ENCODE measurements at places on chromosomes 16 and 17. TPM values are rescaled to one million over a fixed set of nuclear protein-coding genes. Genes with fewer than 3 reads are reported as not detected.

DNA sequence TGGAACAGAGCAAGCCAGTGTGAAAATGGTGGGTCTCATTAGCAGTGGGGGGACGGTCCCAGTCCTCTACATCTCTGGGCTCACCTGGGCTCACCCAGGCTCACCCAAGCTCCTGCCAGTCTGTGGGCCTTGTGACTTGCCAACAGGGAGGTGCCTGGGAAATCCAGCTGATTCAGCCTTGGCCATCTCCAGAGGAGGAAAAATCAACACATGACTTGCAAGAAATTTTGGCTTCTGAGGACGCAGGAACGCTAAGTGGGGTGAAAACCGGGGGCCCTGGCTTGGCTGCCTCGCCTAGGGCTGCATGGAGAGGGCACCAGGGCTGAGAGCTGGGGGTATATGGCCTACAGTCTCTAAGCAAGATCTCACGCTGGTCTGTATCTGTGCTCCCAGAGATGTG lies 47.7 kb downstream of the VAC14 start:
- DNase-seq, result no peak

- no peak for DNase-seq
Observed at GRCh38 chr17:75241143-75241430, 20.3 kb downstream of the GGA3 start.

DNA sequence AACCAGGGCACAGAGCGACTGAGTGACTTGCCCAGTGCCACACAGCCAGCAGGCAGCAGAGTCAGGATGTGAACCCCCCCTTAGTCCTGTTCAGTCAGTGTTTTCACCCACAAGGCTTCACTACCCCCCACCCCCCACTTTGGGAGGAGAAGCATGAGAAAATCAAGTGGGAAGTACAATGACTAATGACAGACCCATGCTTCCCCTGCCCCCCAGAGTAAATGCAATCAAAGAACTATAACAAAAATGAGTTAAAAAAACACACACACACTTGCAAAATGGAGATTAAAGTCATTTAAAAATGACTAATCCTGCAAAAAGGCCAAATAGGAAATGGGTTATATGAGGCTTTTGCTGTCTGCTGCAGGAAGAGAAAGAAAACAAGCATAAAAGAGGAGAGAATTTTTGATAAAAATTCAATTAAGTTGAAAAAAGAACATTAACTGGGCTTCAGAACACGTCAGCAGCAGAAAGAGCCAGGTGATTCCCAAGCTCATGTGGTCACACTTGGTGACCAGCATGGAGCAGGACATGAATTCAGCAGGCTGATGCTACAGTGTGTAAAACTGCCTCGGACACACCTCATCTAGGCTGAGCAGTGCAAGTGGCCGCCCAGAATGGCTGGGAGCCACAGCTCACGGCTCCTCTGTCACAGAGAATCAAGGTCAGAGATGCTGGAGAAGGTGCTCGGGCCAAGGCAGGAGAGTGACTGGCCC lies 212.3 kb downstream of the ZNF423 start:
- no peak for DNase-seq

GRCh38 chr17:81037798-81038733 lies 3.1 kb downstream of the BAIAP2 start:
- DNase-seq, result no peak

GRCh38 chr17:41439375-41439774 lies 1.4 kb downstream of the KRT38 start:
- no peak for DNase-seq

- no peak for DNase-seq
Observed at GRCh38 chr17:17067257-17067656, 25.0 kb downstream of the MPRIP start.

DNA sequence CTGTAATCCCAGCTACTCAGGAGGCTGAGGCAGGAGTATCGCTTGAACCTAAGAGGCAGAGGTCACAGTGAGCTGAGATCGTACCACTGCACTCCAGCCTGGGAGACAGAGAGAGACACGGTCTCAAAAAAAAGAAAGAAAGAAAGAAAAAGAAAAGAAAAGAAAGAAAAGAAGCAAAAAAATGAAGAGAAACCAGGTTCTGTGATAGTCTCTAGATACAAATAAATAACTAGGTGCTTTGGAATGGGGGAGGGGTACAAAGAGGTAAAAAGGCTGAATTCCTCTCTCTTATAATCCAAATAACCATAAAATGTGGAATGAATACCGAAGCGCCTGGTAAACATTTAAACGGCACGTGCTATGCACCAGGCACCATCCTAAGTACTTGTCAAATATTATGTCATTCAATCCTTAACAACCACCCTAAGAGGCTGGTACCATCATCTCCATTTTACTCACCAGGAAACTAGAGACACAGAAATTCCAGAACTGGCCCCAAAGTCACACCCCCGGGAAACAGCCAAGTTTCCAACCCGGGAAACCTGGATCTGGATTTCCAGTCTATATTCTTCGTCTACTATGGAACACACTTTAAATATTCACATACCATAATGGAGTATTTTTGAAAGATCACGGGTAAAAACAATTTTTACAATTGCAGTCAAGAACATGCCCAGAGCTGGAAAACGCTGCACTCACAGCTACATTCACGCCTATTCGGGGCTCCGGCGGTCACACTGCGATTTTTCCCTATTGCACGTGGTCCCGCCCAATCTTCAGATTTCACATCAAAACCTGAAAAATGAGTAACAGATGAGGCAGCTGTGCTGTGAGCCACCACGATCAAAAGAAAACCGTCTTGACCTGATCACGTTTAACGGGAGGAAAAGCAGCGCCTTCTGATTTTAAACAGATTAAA lies 10.5 kb downstream of the NXN start:
- DNase-seq, result no peak

GRCh38 chr17:43526886-43527648 lies 19.1 kb downstream of the ETV4 start:
- DNase-seq, result no peak

DNA sequence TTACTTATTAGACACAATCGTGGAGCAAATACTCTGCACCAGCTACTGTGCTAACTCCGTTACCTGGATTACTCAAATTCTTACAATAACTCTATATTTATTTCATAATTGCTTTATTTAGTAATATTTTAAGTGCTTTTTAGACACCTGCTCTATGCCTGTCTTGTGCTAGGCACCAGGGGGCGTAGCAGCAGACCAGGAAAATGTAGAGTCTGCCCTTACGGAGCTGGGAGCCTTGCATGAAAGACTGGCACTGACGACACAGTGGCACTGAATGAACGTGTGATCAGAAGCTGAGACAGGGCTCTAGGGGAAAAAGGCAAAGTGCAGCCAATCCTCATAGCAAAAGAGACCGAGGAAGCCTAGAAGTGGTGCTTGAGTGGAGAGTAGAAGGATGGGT lies 486.5 kb downstream of the CDH13 start:
- no peak for DNase-seq

DNA sequence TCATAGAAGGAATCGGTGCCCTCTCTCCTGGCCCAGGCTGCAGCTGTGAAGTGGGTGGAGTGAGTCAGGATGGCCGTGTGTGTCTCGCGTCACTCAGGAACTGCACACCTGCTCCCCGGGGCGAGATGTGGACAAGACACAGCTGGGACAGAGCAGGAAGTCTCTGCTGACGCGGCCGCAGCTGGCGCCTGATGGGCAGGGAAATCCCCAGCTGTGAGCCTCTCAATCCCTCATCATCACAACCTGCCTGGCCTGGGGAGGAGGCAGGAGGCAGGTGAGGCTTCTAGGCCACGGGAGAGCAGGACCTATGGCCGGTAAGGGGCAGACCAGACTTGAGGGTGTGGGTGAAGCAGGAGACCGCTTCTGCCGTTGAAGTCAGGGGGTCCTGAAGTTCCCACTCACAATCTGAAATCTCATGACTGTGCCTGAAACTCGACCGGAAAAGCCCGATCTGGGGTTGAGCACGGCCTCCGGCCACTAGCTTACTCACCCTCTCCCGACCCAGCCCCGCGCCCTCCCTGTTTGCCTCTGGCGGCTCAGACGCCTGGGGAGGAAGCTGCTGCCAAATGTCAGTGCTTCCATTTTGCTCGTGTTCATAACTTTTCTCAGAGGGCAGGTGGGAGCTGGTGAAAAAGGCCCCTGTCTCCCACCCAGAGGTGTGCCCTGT lies 1.1 kb upstream of the TRPV3 start:
- peak; percentile 31 for DNase-seq

GRCh38 chr16:84999200-84999599 lies 12.1 kb downstream of the ZDHHC7 start:
- no peak for DNase-seq

GRCh38 chr16:813204-813915 lies 12.8 kb upstream of the GNG13 start:
- peak; percentile 40 for DNase-seq

DNA sequence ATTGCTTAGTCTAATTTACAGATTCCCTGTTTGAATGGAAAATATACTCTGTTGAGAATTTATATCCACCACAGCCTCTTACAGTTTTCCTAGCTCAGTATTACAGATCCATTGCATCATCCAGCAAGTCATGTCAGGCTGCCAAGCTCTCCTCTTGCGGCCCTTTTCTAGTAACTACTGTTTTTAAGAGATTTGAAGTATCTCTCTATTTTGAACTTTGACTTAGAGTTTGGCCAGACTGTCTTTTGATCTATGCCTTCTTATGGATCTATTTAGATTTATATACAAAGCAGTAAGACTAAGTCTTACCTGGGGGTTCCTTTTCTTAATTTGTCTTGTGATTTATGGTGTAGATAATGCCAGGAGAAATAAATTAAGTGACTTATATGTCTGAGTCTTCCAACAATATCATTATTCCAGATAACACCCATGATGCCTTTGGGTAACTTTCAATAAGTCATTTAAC lies 53.1 kb upstream of the ABCC11 start:
- DNase-seq, result no peak

- no peak for DNase-seq
Observed at GRCh38 chr17:76053246-76054111, 18.8 kb downstream of the SRP68 start.

- no peak for DNase-seq
Observed at GRCh38 chr17:50280068-50280467, 5.8 kb downstream of the TMEM92 start.

DNA sequence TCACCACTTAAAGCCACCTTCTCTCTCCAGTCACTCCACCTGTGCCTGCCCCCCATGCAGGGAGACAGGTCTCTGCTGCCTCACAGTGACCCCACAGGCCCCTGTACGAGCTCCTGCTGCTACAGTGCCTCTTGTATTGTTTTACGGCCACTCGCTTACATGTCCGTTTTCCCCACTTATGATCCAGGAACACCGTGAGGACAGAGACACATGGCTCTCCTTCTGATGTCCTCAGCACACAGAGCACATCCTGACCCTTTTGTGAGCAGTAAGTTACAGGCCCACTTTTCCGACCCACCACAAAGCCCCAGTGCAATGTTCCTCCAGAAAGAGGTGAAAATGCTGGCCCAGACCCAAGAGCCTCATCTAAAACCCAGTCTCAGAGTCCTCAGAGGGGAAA lies 84.8 kb upstream of the GNAO1 start:
- no peak for DNase-seq

DNA sequence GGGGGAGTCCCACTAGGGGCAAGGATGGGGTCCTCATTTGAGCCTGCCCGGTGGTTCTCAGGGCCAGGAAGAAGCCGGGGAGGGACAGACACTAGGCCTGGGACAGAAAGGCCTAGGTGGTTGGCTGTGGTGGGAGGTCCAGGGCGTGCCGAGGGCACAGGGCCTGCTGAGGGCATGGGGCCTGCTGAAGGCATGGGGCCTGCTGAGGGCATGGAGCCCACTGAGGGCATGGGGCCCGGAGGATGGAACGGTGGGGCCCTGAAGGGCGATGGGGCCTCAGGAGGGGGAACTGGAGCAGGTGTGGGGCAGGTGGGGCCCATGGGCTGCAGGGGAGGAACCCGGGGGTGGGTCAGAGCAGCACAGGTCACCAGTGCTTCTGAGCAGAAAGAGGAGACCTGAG lies 31.2 kb downstream of the PELP1 start:
- no peak for DNase-seq

DNA sequence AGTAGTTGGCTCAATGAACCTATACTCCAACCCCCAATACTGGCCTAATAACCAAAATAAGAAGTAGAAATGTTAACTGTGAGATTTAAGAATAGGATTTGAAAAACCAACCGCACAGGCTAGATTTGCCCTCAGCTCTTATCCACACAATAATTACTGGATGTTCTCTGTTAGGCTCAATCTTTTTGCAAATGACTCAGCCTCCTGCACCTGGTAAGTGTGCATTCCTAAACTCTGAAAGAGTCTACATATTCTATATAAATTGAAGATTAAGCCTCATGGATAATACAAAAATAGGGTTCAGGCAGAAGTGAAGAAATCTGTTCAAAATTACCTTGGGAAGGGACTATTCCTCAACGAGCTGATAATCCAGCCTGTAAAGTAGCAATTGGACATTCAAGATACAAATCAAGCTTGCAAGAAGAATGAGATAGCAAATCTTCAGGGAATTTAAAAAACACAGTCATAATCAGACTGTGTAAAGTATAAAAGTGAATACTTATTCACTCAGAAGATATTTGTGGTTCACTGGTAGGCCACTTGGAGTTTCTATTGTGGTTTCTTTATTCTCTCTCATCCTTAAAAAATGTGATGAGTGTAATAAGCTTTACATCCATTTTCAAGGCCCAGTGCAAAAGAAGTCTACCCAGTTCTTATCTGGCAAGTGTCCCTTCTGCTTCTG lies 931.9 kb upstream of the SOX9 start:
- DNase-seq, result no peak

- no peak for DNase-seq
Observed at GRCh38 chr16:30444231-30445148, 1.2 kb downstream of the SEPHS2 start.

- peak; percentile 31 for DNase-seq
Observed at GRCh38 chr16:89921702-89922476, 1.3 kb upstream of the TUBB3 start.

DNA sequence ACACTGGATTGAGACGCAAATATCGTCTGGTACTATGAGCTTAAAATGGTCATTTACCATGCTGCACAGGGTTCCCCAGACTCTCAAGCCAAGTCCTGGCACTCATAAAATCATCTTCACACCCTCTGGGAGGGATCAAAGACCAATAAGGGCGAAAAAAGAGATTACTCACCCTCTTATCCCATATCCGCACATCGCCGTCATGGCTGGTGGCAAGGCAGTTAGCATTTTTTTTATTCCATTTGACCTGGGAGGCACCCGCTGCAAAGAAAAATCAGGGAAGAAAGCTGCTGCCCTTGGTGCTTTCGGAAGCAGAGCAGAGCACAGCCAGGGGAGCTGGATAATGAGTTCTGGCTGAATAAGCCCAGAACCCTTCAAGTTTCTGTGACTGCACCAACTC lies 42.4 kb downstream of the WDR59 start:
- no peak for DNase-seq

- DNase-seq, result no peak
Observed at GRCh38 chr17:63819585-63820537, 7.4 kb upstream of the PSMC5 start.

DNA sequence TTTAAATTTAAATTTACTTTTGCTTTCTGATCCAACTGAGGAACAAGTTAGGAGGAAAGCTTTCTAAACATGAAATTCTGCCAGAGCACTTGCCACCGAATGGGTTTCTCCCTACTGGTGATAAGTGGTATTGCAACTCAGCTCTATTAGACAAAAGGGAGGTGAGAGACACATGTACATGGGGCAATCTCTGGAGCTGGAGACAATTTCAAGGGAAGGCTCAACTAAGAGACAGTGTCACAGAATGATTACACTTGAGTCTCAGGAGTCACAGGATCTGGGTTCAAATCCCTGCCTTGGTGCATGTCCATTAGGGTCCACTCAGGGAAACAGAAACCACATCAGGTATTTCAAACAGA lies 37.4 kb downstream of the SOCS1 start:
- no peak for DNase-seq

- no peak for DNase-seq
Observed at GRCh38 chr16:47567321-47567720, 106.2 kb downstream of the PHKB start.

CBX2 gene
- 9.7 TPM for total RNA-seq

WSCD1 gene
- 0.62 TPM for total RNA-seq

TAT gene
- not detected for total RNA-seq

AATK gene
- 0.48 TPM for total RNA-seq

CCL7 gene
- total RNA-seq, result not detected

SLFN5 gene
- 8.8 TPM for total RNA-seq

Data from activated T-helper 2 cell treated with anti-CD3 and anti-CD28 coated beads, Interferon-gamma antibody, Interleukin-2, Interleukin-4, amounts not matched to agents 10 μg/mL and 5 μg/mL and 100 μg/mL, durations not matched to agents 14 hours and 24 hours and 36 hours (primary cell).